ENCODE measurements at places on chromosomes 12 and 14. TPM values are rescaled to one million over a fixed set of nuclear protein-coding genes. Genes with fewer than 3 reads are reported as not detected.

DNA sequence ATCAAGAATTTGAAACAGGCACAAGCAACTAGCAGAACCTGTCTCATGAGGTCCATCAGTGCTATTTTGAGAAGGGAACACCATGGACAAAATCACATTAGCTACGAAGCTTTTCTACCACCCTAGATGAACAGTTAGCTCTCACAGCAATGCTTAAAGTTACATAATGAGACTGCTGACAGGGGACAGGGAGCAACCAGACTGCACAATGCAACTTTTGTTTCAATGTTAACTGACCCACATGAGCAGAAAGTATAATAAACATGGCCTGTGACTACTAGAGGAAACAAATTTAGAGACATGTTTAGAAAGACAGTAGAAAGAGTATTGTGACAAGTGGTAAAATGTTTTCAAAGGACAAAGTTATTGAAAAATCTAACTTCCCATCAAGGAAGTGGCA lies 282.8 kb downstream of the CEP128 start:
- no peaks in the 10 kb centered on the region for H3K27me3 ChIP-seq
- no peak overlapping the region for H3K4me3 ChIP-seq
- H3K27ac ChIP-seq = no peak overlapping the region
- no peaks in the 10 kb centered on the region for H3K4me1 ChIP-seq
- DNase-seq = no peak

DNA sequence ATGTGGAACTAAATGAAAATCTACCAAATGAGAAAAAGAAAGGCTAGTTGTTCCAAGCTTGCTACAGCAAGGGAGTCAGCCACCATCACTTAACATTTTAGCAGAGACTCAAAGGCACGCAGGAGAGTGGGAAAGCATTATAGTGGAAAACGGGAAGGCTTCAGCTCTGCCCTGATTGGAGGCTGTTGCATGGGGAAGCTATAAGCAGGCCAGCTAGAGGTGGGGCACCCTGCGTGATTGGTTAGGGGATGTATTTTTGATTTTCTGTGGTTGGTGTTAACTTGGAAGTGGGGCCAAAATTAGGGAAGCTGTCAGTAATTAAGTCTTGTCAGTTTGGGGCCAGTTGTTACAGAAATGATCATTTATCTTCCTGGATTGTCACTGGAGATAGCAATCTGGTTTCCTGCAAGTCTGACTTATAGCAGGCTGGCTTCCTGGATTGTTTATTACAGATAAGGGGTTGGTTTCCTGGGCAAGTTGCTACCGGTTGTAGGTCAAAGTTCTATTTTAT lies 93.9 kb downstream of the FAR2 start:
- no peak overlapping the region for H3K4me3 ChIP-seq
- peak overlapping the region; percentile 70 for H3K27ac ChIP-seq
- DNase-seq = no peak
- H3K36me3 ChIP-seq = peaks cover 3% of the 10 kb centered on the region
- H3K4me1 ChIP-seq = peaks cover 24% of the 10 kb centered on the region
- H3K27me3 ChIP-seq = peaks cover 4% of the 10 kb centered on the region

TEX22 gene
- total RNA-seq = 0.76 TPM

FAM222A gene
- 7.9 TPM for total RNA-seq

DNA sequence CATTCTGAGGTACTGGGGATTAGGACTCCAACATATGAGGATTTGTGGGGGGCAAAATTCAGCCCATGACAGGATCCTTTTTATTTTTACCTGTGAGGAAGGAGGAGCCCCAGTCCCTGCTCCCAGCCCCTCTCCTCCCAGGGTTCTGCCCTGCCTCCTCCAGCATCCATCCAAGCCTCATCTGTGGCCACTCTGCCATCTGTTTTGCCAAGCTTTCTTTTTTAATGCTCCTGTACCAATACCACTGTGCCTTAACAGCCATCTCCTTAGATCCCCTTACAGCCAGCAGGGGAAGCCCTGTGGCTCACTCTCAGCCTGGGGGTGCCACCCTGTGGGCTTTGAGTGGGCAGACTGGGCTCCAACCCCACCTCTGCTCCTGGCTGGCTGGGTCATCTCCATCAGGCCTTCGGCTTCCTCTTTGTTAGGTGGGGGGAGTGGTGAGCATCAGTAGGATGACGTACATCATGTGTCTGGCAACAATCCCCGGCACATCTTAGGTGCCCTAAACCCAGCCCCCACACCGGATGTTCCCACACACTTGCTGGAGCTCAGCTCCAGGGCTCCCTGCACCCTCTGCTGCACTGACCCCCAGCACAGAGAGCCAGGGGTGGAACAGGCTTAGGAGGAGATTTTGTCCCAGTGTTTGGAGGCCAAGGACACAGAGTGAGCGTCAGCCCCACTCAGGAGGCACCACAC lies 40.2 kb downstream of the CYP46A1 start:
- H3K36me3 ChIP-seq = no peaks in the 10 kb centered on the region
- no peaks in the 10 kb centered on the region for H3K4me1 ChIP-seq
- peak; percentile 65 for DNase-seq
- no peaks in the 10 kb centered on the region for H3K27me3 ChIP-seq
- H3K4me3 ChIP-seq = no peak overlapping the region

GRCh38 chr14:39843881-39844280 lies 411.6 kb upstream of the FBXO33 start:
- H3K27me3 ChIP-seq = no peaks in the 10 kb centered on the region
- H3K36me3 ChIP-seq = no peaks in the 10 kb centered on the region
- no peak for DNase-seq
- no peaks in the 10 kb centered on the region for H3K4me1 ChIP-seq
- no peak overlapping the region for H3K4me3 ChIP-seq

DNA sequence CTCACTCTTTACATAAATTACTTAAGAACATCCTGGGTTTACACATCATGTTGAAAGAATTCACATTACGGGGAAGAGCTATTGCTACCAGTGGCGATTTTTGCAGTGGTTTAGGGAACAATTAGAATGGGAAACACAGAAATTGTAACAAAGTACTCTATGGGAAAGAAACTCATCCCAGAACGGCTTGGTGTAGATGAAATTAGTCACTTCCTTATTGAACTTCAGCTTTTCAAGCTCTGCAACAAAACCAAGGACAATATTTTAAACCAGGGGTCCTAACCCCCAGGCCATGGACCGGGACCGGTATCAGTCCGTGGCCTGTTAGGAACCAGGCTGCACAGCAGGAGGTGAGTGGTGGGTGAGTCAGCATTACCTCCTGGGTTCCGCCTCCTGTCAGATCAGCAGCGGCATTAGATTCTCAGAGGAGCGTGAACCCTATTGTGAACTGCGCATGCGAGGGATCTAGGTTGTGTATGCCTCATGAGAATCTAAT lies 32.3 kb upstream of the FICD start:
- no peaks in the 10 kb centered on the region for H3K36me3 ChIP-seq
- H3K4me1 ChIP-seq = no peaks in the 10 kb centered on the region
- no peak overlapping the region for H3K27ac ChIP-seq
- DNase-seq = no peak

PDZRN4 gene
- 0.86 TPM for total RNA-seq

GRCh38 chr12:54058128-54058768 lies 4.6 kb downstream of the HOXC4 start:
- H3K27ac ChIP-seq = peak overlapping the region; percentile 83
- H3K27me3 ChIP-seq = peaks cover 49% of the 10 kb centered on the region
- H3K36me3 ChIP-seq = peaks cover 29% of the 10 kb centered on the region
- H3K4me1 ChIP-seq = peaks cover 58% of the 10 kb centered on the region
- H3K4me3 ChIP-seq = peak overlapping the region; percentile 89
- no peak for DNase-seq

ACSM4 gene
- total RNA-seq = not detected

DNA sequence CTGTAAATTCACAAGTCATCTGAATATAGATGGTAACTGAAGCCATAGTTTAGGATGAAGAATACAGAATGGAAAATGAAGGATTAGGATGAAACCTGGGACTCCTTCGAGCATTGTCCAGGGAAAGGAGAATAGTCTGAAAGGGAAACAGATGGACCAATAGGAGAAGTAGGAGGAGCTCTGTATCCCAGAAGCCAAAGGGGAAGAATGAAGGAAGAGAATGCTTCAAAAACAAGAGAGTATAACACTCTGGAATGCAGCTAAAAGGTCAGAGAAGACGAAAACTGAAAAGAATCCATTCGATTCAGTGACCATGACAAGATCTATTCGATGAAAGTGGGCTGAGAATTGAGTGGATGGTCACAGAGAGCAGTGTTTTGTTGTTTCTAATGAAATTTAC lies 1.0 kb downstream of the GMFB start:
- no peaks in the 10 kb centered on the region for H3K27me3 ChIP-seq
- peaks cover 40% of the 10 kb centered on the region for H3K4me1 ChIP-seq
- peaks cover 20% of the 10 kb centered on the region for H3K36me3 ChIP-seq
- no peak for DNase-seq

DNA sequence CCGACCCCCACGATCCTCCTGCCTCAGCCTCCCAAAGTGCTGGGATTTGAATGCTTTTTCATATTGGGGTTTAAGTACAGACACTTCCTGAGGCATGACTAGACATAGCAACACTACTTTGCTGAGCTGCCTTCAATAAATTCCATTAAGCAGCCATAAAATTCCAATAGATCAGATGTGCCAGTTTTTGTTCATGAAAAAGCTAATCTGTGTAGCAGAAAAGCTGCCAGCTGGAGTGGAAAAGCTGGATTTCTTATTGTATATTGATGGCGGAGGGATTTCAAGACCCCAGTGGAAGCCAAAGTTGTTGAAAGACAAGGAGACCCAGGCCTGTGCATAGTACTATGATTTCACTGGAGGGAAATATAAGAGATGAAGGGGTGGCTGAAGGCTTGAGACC lies 209.0 kb upstream of the NUDT4 start:
- peaks cover 7% of the 10 kb centered on the region for H3K4me1 ChIP-seq
- no peak overlapping the region for H3K4me3 ChIP-seq
- H3K27me3 ChIP-seq = no peaks in the 10 kb centered on the region
- DNase-seq = no peak
- no peaks in the 10 kb centered on the region for H3K36me3 ChIP-seq

PFDN5 gene
- 336 TPM for total RNA-seq

GRCh38 chr12:128057586-128057985 lies 209.4 kb upstream of the TMEM132C start:
- no peak overlapping the region for H3K4me3 ChIP-seq
- no peak for DNase-seq
- H3K27ac ChIP-seq = no peak overlapping the region
- H3K4me1 ChIP-seq = no peaks in the 10 kb centered on the region

DNA sequence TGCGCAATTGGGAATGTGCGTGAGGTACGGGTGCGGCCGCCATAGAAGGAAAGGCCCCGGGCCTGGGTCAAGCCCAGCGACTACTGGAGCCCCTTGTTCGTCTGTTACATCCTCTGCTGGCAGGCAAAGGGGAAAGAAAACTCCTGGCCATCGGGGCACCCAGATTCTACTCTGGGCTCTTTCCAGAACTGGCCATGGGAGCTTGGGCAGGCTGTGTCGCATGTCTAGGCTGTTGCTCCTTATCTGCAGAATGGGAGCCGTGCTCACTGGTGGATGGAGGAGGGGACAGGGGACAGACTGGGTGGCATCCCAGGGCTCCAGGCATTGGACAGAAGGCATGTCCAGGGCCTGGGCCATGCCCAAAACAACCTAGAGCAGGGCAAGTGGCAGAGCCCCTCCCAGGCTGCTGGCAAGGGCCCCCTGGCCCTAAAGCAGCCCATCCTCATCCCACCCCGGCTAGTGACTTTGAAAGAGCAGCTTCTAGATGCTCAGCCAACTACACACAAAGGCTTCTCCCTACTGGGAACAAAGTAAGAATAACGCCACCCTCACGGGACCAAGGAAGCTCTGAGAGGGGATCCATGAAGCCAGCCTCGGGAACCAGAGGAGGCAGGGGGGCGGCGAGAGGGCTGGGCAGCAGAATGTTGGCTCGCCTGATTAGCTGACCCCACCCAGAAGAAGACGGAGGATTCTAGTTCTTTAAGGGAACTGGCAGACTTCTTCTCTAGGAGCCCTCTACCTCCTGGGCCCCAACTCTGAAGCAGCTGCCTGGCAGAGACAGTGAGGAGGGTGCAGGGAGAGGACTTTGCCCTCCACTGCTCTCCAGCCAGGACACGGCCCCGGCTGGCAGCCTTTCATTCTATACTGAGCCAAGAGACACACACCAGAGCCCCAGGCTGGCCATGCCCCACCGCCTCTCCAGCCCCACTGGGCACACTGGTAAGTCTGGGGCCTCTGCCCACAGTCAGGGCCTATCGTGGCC lies 96.8 kb downstream of the SINHCAF start:
- H3K27ac ChIP-seq = peak overlapping the region; percentile 46
- peaks cover 9% of the 10 kb centered on the region for H3K27me3 ChIP-seq
- H3K4me1 ChIP-seq = peaks cover 9% of the 10 kb centered on the region
- no peak overlapping the region for H3K4me3 ChIP-seq
- no peaks in the 10 kb centered on the region for H3K36me3 ChIP-seq

- H3K36me3 ChIP-seq = no peaks in the 10 kb centered on the region
- DNase-seq = no peak
- H3K27ac ChIP-seq = no peak overlapping the region
Observed at GRCh38 chr14:104588066-104588857, 8.7 kb downstream of the C14orf180 start.

DNA sequence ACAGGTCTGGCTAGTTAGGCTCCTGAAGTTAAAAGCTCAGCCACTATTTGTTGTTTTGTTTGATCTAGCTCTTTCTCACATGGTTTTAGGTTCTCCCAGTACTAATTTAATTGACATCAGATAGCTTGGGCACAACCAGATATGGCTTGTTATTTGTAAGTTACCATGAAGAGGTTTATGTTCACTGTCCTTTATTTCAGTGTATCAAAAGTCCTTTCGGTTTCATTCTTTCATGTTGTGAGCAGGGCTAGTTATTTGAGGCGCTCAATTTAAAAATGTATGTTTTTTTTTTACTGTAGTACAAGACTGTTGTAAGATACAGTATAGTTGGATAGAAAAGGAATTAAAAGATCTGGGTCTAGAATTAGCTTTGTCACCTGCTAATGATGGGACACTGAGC lies 7.0 kb downstream of the GPX2 start:
- no peak overlapping the region for H3K27ac ChIP-seq
- H3K27me3 ChIP-seq = no peaks in the 10 kb centered on the region
- H3K4me3 ChIP-seq = no peak overlapping the region
- peaks cover 33% of the 10 kb centered on the region for H3K36me3 ChIP-seq
- DNase-seq = no peak
- peaks cover 39% of the 10 kb centered on the region for H3K4me1 ChIP-seq

ESR2 gene
- 0.19 TPM for total RNA-seq

DNA sequence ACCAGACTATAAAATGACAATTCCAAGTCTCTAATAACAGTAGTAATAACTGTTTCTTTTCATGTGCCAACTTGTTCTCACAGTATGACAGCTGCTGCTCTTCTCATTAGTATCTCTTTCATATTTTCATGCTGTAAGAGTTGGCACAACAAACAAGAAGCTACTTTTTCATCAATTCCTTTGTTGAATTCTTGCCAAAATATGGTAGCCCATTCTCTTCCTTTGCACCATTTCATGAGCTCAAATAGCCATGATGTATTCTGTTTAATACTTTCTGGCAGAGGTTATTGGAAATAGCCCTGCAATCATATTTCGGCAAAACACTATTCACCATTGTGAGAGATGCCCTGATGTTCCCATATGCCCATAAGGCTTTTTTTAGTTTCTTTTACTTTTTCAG lies 1100.7 kb downstream of the TRHDE start:
- H3K27ac ChIP-seq = no peak overlapping the region
- no peak overlapping the region for H3K4me3 ChIP-seq
- H3K27me3 ChIP-seq = no peaks in the 10 kb centered on the region
- DNase-seq = no peak

- DNase-seq = no peak
- H3K27ac ChIP-seq = no peak overlapping the region
- H3K4me3 ChIP-seq = no peak overlapping the region
- no peaks in the 10 kb centered on the region for H3K36me3 ChIP-seq
Observed at GRCh38 chr14:87754520-87755223, 238.3 kb downstream of the GALC start.

- peaks cover 11% of the 10 kb centered on the region for H3K27me3 ChIP-seq
- H3K27ac ChIP-seq = peak overlapping the region; percentile 5
- H3K36me3 ChIP-seq = no peaks in the 10 kb centered on the region
- no peaks in the 10 kb centered on the region for H3K4me1 ChIP-seq
- no peak for DNase-seq
Observed at GRCh38 chr12:14678547-14679150, 17.8 kb downstream of the GUCY2C start.
